ENCODE measurements at places on chromosomes 2 and 18. TPM values are rescaled to one million over a fixed set of nuclear protein-coding genes. Genes with fewer than 3 reads are reported as not detected.

Gene RHBDD1
- total RNA-seq = 11.6 TPM

Gene DAPL1
- not detected for total RNA-seq

Gene MAP4K3
- 25.5 TPM for total RNA-seq

Gene RHOB
- total RNA-seq = 56.2 TPM

Gene MARCHF7
- 64.3 TPM for total RNA-seq

Gene MOGAT1
- total RNA-seq = not detected

Gene USP37
- 17.5 TPM for total RNA-seq

Gene TEX261
- 15.9 TPM for total RNA-seq

Gene IL36A
- total RNA-seq = not detected

Gene ANKRD30BL
- 0.87 TPM for total RNA-seq

Gene MC2R
- total RNA-seq = 0.05 TPM

Gene UPP2
- 2.9 TPM for total RNA-seq

Gene RAD51AP2
- total RNA-seq = 0.81 TPM

Gene CCDC121
- 3.0 TPM for total RNA-seq

Gene B4GALT6
- total RNA-seq = 9.9 TPM

Gene RESP18
- not detected for total RNA-seq

Gene TTLL4
- total RNA-seq = 23.9 TPM

Gene PELI1
- 26.5 TPM for total RNA-seq

Gene CNGA3
- total RNA-seq = 3.5 TPM

Gene FAM237A
- not detected for total RNA-seq

Gene UGT1A4
- total RNA-seq = 0.27 TPM

Gene BUB1
- total RNA-seq = 4.6 TPM

Gene L3MBTL4
- total RNA-seq = 3.5 TPM

Gene CHRNG
- total RNA-seq = 0.96 TPM

Gene CPS1
- total RNA-seq = 9.6 TPM

Gene OTOS
- not detected for total RNA-seq

Gene IWS1
- total RNA-seq = 56.1 TPM

Gene CCL20
- not detected for total RNA-seq

Gene GAD1
- total RNA-seq = 18.9 TPM

Gene C2orf81
- 1.6 TPM for total RNA-seq
